Panc1 (cell line): ENCODE measurements at places on chromosomes 2 and 18. TPM values are rescaled to one million over a fixed set of nuclear protein-coding genes. Genes with fewer than 3 reads are reported as not detected.

Gene FARSB
- 31.6 TPM for total RNA-seq

DNA sequence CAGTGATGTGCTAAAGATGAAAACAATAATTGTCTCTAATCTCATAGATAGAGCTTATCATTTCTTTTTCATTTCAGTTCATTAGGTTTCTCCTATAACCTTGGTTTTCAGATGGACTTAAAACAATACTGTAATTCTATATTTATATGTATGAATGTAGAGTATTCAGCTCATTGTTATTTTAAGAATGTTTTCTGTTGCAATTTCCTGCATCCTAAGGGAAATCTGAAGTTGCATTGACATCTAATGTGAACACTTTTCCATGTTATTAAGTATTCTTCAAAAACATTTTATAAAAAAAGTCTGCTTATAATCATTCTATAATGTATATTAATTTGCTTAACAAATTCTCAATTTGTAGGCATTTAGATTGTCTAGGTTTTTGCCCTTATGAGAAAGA, 288.9 kb downstream of the XIRP2 start:
- H3K4me3 ChIP-seq = no peak overlapping the region
- H3K27me3 ChIP-seq = no peaks in the 10 kb centered on the region
- no peaks in the 10 kb centered on the region for H3K4me1 ChIP-seq
- no peaks in the 10 kb centered on the region for H3K36me3 ChIP-seq

Gene HAAO
- 0.74 TPM for total RNA-seq

- no peak for DNase-seq
- H3K27me3 ChIP-seq = no peaks in the 10 kb centered on the region
- H3K4me3 ChIP-seq = no peak overlapping the region
- no peak overlapping the region for H3K27ac ChIP-seq
- H3K36me3 ChIP-seq = no peaks in the 10 kb centered on the region
Observed at GRCh38 chr2:37454851-37455762, 110.7 kb downstream of the QPCT start.

Gene KCNG2
- total RNA-seq = not detected
